ENCODE measurements at places on chromosomes 3 and 15.
A peak's percentile ranks its signal among the peaks of the same experiment; 100 is the strongest.

GRCh38 chr3:108914774-108915641 lies 38.7 kb downstream of the GUCA1C start:
- DNase-seq, result peak; percentile 56

GRCh38 chr3:31903686-31904431 lies 77.2 kb downstream of the OSBPL10 start:
- DNase-seq, result no peak

DNA sequence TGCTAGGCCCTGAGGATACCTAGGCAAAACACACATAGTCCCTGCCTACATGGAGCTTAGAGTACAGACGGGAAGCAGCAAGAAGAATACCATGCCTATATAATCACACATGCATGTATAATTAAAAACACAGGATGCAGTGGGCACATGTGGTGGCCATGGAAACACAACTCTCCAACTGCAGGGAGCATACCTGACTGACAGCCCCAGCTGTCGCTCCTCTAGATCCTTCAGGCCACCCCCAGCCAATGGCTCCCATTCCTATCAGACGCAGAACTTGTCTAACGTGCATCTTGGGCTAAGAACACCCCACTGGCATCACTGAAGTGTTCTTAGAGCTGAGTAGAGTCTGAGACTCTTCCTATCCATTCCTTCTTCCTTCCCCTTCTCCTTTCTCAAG lies 125.5 kb upstream of the FRMD4B start:
- no peak for DNase-seq

GRCh38 chr3:107206141-107206540 lies 171.1 kb upstream of the CCDC54 start:
- DNase-seq, result no peak

DNA sequence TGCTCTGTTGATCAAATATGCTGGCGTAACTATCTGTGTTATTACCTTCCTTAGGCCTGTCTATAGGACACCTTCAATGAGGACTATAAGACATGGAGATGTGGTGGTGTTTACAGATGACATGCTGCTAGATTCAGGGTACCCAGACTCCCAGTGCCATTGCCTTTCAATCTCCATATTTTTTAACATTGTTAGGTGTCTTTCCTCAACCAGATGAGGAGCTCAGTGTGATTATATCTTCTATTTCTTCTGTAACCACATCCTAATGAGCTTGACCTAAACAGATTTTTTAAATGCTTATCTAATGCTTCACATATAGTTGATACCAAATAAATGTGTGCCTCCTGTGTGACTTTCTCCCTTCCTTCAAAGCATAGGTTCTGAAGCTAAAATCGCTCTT lies 730.1 kb upstream of the NR2F2 start:
- DNase-seq, result no peak

- DNase-seq, result no peak
These were observed 12.2 kb upstream of the XYLB start for GRCh38 chr3:38334142-38335055.

DNA sequence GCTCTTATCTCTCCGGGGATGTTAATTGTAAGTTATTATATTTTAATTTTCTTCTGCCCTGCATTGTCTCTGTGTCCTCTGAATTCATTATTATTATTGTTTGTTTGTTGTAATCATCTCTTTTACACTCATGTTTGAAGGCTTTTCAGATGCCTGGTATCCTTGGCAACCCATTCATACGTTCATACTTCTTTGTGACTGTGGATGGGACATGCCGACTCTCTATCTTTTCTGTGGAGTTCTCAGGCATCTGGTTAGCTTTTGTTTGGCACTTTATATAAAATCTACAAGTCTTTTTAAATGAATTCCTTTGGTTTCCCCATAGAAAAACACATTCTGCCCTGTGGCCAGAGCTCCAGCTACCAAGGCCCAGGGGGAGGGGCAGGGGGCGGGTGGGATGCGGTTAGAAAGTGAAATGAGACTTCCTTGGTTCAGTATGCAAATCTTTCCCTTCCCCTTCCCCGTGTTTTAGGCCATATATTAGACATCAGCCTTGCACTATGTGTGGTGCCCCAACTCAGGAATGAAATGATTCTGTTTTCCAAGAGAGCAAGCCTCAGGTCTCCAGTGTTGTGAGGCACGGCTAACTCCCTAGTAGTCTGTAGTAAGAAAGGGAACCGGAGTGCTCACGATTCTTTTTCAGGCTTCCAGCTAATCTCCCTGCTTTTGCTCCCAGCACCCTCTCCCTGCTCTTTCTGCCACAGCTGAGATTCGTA lies 79.2 kb downstream of the SST start:
- DNase-seq, result no peak

Data from anterior cingulate cortex (tissue), 58 donors.